Stimulated activated CD4-positive, alpha-beta T cell treated with anti-CD3 and anti-CD28 coated beads, Interleukin-4, amount 100 ng/mL, for 48 hours (primary cell): ENCODE measurements at places on chromosomes 2 and 18.

GRCh38 chr2:149989447-149990063 lies 402.0 kb upstream of the MMADHC start:
- no peak for DNase-seq

GRCh38 chr18:11991021-11991795 lies 9.9 kb downstream of the IMPA2 start:
- DNase-seq: no peak

GRCh38 chr2:238839428-238839827 lies 8.5 kb upstream of the TWIST2 start:
- no peak for DNase-seq

- no peak for DNase-seq
These were observed 64.4 kb downstream of the INPP5D start for GRCh38 chr2:233124421-233125080.

DNA sequence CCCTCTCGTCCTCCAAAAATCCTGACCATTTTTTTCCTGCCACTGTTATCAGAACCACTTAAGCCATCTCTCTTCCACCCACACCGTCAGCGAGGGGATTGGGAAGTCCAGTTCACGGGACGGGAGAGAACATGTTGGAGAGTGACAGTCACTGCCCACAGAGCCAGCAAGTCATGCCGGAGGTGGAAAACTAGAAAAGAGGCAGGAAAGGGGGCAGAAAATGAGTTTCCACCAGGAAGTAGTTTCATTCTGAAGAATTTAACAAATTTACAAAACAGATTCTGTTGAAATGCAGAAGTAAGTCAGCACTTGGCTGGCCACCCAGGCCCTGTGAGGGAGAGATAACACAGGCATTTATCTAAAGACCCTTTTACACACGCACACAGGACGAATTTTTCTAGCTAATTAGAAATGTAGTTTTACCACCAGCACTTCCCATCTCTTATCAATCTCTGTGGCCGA lies 431.3 kb downstream of the TSN start:
- no peak for DNase-seq

GRCh38 chr2:241240320-241241004 lies 52.0 kb downstream of the ANO7 start:
- DNase-seq: no peak

- DNase-seq: no peak
These were observed 288.2 kb downstream of the BCL2 start for GRCh38 chr18:63031375-63031774.

- DNase-seq: no peak
These were observed 247.4 kb downstream of the SOX11 start for GRCh38 chr2:5939553-5939952.

DNA sequence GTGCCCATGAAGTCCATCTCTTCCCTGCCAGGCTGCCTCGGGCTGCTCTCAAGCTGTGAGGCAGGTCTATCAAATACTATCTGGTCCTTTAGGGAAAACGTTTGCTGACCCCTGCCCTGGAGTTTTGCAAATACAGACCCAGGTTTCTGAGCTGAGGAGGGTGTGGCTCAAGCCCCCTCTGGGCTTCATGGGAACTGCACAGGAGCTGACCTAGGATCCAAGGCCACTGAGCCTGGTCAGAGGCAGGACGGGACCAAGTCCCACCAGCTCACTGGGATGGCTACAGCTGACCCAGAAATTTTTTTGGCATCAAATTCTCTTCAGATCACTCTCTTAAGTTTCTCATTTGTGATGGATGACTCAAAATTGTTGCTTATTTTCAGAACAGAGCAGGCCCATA lies 14.1 kb downstream of the ZNF516 start:
- DNase-seq: no peak

DNA sequence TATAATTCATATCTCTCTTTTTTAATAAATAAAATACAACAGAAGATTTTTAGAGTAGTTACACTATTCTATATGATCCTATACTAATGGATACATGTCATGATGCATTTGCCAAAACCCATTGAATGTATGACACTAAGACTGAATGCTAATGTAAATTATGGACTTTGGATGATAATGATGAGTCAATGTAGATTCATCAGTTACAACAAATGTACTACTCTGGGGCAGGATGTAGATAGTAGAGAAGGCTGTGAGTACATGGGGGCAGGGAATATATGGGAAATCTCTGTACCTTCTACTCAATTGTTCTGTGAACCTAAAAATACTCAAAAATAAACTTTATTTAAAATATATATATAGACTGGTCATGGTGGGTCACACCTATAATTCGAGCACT lies 45.6 kb upstream of the NEDD4L start:
- DNase-seq: no peak

DNA sequence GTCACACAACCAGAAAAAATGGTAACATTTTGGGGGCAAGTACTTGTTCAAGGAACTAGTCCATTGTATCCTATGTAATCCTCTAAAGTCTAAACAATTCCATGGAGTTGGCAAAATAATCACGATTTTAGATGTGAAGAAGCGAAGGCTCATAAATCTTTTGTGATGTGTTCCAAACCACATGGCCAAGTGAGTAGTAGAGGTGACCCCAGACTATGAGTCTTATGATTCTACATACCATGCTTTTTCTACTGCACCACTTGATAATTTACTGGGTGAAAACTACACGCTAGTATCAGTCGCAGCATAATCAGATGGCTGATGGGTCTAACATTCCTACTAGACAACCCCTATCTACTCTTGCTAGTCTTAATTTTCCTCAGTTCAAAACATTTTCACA lies 371.4 kb downstream of the OSR1 start:
- no peak for DNase-seq

DNA sequence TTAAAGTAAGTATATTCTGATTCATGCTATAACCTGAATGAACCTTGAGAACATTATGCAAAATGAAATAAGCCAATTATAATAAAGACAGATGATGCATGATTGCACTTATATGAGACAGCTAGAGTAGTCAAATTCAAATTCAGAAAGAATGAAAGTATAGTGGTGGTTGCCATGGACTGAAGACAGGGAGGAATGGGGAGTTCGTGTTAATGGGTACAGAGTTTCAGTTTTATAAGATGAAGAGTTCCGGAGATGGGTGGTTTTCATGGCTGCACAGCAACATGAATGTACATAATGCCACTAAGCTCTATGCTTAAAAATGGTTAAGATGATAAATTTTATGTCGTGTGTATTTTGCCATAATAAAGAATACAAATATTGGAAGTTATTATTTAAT lies 751.2 kb downstream of the TSN start:
- DNase-seq: no peak

- no peak for DNase-seq
These were observed 169.8 kb upstream of the SALL3 start for GRCh38 chr18:78809845-78810244.

GRCh38 chr2:55403256-55403998 lies 16.2 kb downstream of the CCDC88A start:
- DNase-seq: no peak

GRCh38 chr2:128642316-128642715 lies 323.6 kb upstream of the HS6ST1 start:
- no peak for DNase-seq

DNA sequence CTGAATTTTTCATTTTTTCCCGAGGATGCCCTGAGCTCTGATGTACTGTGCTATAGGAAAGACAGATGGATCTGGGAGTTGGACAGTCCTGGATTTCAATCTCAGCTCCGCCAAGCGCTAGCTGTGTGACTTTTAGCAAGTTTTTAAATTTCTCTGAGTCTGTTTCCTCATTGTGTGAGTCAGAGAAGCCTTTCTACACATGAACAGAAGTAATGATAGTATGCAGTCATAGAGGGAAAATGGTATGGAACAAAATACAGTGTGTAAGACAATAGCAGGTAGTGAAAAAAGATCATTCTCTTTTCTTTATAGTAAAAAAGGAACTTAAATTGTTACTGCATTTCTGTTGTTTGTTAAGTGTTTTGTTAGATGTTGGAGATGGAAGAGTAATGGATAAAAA lies 52.4 kb upstream of the PPM1B start:
- DNase-seq: no peak

GRCh38 chr2:22692746-22693145 lies 692.2 kb upstream of the KLHL29 start:
- DNase-seq: no peak

- no peak for DNase-seq
These were observed 5.8 kb downstream of the TSHZ1 start for GRCh38 chr18:75216212-75216910.

- DNase-seq: no peak
These were observed 69.6 kb downstream of the MDH1 start for GRCh38 chr2:63658176-63658968.
